ENCODE measurements at places on chromosomes 7 and 10.

GRCh38 chr10:48932831-48933664 is 6.6 kb downstream of the LRRC18 start:
- no peak for DNase-seq

DNA sequence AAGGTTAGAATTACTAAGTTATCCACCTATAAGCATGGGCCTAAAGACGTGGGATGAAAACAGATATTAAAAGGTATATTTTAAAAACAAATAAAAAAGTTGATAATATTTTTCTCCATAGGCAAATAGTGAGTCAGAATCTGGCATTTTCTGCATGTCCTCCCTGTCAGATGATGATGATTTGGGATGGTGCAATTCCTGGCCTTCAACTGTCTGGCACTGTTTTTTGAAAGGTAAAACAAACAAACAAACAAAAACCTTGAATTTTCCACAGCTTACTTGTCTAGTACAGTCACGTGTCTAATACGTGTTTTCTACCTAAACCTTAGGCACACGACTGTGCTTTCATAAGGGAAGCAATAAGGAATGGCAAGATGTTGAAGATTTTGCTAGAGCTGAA is 17.4 kb downstream of the HBP1 start:
- no peak for DNase-seq

GRCh38 chr10:36534471-36535002 is 590.9 kb upstream of the ANKRD30A start:
- no peak for DNase-seq

GRCh38 chr7:133980804-133981203 is 146.3 kb upstream of the LRGUK start:
- DNase-seq: no peak

GRCh38 chr7:6571160-6571779 is 6.0 kb upstream of the ZDHHC4 start:
- no peak for DNase-seq

DNA sequence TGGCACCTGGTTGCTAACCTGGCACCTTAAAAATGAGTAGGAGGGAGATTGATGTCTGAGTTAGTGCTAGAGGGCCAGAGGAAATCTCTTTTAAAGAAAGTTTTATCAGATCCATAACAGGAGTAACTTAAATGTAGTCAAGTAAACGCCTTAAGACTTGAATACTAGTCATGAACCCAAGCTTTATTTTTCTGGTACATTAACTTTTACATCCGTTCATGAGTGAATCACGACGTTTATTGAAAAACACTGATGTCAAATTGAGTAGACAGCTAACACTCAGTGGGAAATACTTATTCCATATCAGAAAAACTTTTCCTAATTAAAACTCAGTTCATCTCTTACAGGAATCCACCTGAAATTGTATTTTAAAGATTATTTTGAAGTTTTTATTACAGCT is 6.9 kb upstream of the LAMB1 start:
- no peak for DNase-seq

Measured in activated CD8-positive, alpha-beta T cell treated with anti-CD3 and anti-CD28 coated beads, Interleukin-2, amount 10 ng/mL, durations not matched to agents 7 days and 5 days (primary cell).